ENCODE measurements at places on chromosomes 3 and 15.

GRCh38 chr15:74422652-74423430 lies 10.9 kb downstream of the SEMA7A start:
- DNase-seq: no peak

DNA sequence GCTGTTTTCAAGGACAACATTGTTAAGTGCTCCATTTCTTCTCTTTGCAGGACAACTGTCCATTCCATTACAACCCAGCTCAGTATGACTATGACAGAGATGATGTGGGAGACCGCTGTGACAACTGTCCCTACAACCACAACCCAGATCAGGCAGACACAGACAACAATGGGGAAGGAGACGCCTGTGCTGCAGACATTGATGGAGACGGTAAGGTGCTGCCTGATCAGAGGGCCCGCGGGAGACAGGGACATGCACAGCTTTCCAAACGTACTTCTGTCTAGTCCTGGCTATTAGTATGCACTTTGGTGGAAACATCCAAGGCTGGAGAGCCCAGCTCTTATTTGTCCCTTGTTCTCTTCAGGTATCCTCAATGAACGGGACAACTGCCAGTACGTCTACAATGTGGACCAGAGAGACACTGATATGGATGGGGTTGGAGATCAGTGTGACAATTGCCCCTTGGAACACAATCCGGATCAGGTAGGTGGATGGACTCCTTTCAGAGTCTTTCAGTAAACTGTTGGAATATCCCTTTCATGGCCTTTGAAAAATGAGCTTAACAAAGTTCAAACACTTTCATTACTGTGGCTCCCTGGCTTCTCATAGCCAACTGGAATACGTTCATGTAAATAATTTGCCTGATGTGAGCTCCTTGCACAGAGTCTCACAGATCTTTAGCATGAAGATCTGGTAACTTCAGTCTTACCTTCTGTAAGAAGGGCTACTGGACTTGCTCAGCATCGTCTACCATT lies 10.4 kb downstream of the THBS1 start:
- DNase-seq: no peak

- DNase-seq: no peak
These were observed 58.6 kb upstream of the MCF2L2 start for GRCh38 chr3:183487016-183487415.

DNA sequence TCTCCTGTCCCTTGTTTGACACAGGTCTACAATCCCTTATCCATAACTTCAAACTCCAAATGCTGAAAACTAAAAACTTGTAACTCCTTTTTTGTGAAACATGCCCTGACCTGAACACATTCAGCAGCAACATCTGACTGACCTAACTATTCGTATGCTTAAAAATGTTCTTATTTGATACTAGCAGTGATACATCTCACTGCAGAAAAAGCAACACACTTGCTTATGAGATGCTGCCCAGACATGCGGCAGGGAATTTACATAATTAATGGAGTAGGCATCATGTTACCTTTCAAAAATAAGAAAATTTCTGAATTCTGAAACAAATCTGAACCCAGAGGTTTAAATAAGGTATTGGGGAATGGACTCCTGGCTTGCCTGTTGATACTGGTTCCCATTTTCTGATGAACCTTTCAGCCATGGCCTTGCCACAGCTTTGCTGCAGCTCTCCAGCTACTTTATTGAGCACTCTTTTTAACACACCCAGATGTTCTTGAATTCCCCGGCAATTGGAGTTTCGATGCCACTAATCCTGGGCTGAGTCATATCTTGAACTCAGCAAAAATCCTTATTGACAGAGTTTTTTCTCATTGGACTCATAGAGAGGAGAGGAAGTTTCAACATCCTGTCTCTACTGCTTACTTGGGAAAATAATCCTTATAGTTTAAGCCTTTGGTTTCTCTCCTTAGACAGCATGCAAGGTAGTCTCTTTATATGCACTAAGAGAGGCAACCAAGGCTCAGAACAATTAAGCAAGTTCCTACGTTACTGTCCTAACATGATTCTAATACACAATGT lies 296.6 kb upstream of the LMCD1 start:
- DNase-seq: no peak

- DNase-seq: no peak
These were observed 48.7 kb downstream of the TRAK1 start for GRCh38 chr3:42139621-42140453.

DNA sequence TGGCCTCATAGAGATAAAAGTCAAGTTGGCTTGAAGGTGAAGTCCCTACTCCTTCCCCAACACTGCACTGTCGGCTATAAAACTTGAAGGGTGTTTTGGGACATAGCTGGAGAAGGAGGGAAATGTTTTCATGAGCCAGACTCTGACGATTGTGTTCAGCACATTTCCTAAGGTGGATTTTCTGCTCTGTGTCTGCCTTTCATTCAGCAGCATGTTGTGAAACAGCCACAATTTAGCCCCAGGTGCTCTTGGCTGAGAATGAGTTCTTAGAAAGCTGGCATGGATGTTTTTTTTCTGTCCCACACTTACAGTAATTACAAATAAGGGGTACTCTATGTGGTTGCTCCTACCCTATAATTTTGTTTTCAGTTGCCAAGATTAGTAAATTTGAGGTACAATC lies 492.4 kb downstream of the MCTP2 start:
- no peak for DNase-seq

DNA sequence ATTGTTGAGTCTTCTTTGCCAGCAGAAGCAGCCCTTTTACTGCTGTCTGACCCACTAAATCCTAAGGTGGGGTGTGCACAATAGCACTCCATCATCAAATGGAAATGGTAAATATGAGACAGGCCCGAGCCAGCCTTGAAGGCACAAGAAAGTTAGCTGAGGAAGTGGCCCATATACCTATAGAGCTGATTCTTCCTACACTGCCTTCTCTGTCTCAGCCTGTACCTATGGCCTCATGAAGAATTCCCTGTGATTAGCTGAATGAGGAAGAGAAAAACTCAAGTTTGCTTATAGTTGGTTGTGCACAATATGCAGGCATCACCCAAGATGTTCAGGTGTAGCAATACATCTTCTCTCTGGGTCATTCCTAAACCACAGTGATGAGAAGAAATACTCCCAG lies 31.7 kb upstream of the XCR1 start:
- DNase-seq: no peak

GRCh38 chr3:99175276-99175812 lies 273.8 kb upstream of the DCBLD2 start:
- DNase-seq: no peak

GRCh38 chr3:69579306-69580041 lies 159.8 kb upstream of the MITF start:
- DNase-seq: no peak

DNA sequence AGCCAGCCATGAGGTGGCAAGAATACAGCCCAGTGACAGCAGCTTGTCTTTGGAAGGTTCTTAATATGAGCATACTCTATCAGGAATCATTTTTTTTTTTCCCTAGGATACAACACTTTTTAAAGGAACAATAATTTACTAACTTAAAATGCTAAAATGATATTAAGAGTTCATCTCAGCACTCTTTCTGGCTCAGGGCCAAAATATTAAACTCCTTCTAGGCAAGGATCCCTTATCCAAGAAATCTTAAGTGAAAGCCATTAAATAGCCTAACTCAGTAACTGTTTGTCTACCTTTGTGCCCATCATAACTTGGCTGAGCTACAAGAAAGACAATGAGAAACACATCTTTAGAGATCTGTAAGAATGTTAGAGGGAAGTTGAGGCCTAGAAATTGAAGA lies 529.5 kb upstream of the TGFBR2 start:
- no peak for DNase-seq

DNA sequence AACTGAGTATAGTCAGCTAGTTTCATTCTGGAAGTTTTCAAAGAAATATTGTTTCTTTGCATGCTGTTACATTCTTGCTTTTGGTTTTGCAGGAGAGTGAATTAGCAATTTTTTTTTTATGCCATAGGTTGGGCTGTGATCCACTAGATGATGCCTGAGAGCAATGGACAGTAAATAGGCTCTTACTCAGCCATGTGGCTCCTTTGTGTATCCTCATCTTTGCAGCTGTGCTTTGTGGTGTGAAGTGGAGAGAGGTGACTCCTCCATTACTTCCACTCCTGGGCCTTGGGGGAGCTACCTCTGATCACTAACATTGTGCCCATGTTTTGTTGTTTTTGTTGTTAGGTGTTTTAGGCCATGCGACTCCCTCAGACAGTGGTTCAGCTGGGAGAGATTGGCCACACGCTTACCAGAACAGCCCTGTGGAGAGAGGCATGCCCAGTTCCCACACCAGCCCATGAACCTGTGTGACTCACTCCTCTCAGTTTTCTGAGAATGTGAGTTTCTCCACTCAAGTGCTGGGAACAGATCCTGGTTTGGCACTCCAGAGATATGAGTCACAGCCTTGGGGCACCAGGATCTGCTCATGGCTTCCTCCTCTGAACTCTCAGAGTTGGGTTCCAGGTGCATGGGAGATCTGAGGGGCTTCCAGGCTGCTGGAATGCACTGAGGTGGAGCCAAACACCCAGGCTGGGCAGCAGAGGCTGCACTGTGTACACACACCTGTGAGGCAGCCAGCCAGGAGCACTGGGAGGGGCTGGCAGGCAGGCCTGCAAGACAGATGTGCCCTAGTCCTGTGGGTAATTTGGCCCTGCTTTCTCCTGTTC lies 785.3 kb downstream of the ROBO2 start:
- DNase-seq: no peak

- no peak for DNase-seq
These were observed 48.6 kb downstream of the SLC25A26 start for GRCh38 chr3:66269411-66269810.

GRCh38 chr15:90036806-90037510 lies 35.8 kb downstream of the ZNF710 start:
- no peak for DNase-seq

DNA sequence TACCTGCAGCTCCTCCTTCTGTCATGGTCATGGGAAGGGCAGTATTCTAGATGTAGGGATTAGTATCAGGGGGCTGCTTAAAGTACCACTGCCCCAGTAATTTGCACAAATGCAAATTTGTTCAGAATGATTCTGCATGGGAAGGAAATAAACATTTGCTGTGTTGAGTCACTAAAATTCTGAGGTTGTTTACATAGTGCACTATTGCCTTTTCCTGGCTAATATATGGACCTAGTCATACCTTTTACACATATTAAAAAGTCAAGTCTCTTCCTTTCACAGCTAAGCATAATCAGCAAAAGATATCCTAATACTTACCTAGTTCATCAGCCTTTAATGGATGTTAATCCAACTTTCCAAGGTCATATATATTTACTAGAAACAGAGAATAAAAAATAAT lies 746.4 kb upstream of the NR2F2 start:
- DNase-seq: no peak

DNA sequence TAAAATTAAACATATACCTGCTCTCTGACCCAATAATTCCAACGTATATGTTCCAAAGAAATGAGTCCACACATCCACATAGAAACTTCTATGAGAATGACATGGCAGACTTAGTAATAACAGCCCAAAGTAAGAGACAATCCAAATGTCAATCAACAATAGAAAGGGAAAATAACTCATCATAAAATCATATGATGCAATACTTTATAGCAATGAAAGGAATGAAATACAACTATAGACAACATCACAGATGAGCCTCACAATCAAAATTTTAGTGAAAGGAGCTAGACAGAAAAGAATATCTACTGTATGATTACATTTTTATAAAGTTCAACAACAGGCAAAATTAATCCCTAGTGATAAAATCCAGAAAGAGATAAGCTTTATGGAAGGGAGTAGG lies 23.6 kb upstream of the KCNH8 start:
- DNase-seq: no peak

GRCh38 chr3:9204253-9204992 lies 45.0 kb downstream of the SRGAP3 start:
- no peak for DNase-seq

DNA sequence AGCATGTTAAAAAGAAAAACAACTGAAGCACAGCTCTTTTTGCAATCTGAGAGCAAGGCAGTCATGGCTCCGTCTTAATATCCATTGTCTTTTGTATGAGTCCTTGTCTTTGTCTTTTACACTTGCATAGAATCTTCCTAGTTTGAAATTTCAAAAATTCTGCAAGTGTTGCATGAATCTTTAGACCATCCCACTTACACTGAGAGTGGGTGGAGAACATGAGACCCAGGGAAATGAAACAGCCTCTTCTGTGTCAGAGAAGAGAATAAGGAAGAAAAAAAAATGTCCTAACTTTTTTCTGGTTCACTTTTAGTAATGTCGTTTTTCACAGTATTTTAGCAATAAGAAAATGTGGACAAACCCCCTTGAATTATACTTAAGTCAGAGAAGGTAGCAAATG lies 12.1 kb upstream of the DCLK3 start:
- DNase-seq: no peak

- DNase-seq: no peak
These were observed 153.9 kb downstream of the APBA2 start for GRCh38 chr15:29039466-29040369.

GRCh38 chr3:140332131-140332530 lies 345.7 kb upstream of the TRIM42 start:
- DNase-seq: no peak

GRCh38 chr3:167251678-167252077 lies 128.4 kb downstream of the ZBBX start:
- no peak for DNase-seq

GRCh38 chr15:74466570-74466969 lies 5.6 kb upstream of the UBL7 start:
- DNase-seq: no peak

DNA sequence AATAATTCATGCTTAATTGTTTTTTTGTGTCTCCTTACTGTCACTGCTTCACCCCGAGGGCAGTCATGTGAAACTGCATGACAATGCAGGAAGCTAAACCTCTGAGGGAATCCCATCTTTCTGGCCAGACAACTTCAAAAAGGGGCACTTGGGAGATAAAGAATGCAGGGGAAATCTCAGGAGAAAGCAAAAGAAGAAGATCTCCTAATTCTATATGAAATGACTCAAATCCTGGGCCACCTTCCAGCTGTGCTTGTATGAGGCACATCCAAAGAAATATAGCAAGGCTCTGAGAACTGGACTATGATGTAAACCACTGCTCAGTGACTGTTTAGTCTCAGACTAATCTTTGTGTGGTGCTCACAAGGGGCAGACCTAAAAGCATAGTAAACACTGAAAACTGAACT lies 22.6 kb upstream of the UMPS start:
- DNase-seq: no peak

- DNase-seq: no peak
These were observed 295.8 kb downstream of the GABRB3 start for GRCh38 chr15:26477044-26477443.

- DNase-seq: no peak
These were observed 21.0 kb downstream of the XXYLT1 start for GRCh38 chr3:195249858-195250464.
